ENCODE measurements at places on chromosomes 1 and 21.

- no peak for DNase-seq
Measured at GRCh38 chr1:157356601-157357000, 195.7 kb downstream of the FCRL5 start.

- DNase-seq, result no peak
Measured at GRCh38 chr1:25699500-25700143, 83.0 kb downstream of the MAN1C1 start.

DNA sequence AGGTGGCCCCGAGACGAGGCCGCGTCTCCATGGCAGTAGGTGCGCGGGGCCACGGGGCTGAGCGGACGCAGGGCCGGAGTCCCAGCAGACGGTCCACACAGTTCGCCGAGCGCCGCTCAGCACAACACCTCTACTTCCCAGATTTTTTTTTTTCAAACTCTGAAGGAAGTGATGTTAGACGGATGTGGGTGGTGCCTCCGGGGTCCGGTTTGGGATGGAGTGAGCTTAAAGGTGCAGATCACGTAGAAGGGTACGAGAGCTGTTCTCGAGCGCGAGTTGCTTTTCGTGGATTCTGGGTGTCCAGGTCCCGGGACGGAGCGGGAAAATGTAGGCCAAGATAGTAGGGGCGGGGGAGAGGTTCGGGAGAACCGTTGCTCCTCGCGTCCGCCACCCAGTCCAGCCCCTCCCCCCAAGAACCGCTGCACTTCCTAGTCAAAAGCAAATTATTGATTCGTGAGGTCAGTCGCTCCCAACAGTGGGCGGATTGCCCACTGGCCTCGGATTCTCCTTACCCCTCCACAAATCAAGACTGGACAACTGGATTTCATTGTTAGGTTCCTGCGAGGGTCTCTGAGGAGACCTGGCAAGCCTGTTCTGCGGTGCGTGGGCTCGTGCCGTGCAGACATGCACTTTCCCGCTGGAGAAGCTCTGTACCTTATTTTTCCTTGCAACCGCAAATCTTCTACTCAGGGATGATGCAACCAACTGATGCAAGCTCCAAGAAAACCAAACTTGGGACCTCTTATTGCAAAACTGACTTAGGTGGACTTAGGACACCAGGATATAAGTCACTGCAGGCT lies at the start of gene TXNDC12:
Gene TXNDC12, minus strand, starts transcription at position 126 of the 800 bp plus-strand sequence. Its CDS starts 95 bp downstream, at position 31.
- DNase-seq, result peak; percentile 76

DNA sequence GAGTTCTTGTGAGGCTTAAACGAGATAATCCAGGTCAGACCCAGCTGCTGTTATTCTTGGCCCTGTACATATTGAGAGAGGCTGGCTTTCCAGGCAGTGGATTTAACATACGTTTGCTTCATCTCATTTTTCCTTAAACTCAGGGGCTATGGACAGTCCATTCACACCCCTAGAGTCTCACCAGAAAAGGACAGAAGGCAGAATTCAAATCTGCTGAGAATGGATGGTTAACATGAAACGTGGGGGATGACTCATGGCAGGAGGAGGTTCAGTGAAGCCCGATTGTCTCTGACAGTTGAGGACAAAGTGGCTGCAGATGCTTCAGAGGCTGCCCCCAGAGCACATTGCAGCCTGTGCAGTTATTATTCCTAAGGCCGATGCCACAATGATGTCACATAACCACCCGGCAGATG lies 39.5 kb downstream of the TGFB2 start:
- no peak for DNase-seq

DNA sequence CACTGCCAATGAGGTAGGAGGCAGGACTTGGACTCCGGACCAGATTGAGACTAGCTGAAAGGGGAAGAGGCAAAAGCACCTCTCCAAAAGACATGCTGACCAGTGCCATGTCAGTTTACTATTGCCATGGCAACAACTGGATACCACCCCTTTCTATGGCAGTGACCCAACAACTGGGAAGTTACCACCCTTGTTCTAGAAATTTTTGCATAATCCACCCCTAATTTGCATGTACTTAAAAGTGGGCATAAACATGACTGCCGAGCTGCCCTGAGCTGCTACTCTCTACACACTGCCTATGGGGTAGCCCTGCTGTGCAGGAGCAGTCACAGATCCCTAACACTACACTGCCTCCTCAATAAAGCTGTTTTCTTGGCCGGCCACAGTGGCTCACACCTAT lies 19.0 kb upstream of the SLC6A9 start:
- no peak for DNase-seq

GRCh38 chr1:85569737-85570404 lies 10.7 kb upstream of the CCN1 start:
- no peak for DNase-seq

DNA sequence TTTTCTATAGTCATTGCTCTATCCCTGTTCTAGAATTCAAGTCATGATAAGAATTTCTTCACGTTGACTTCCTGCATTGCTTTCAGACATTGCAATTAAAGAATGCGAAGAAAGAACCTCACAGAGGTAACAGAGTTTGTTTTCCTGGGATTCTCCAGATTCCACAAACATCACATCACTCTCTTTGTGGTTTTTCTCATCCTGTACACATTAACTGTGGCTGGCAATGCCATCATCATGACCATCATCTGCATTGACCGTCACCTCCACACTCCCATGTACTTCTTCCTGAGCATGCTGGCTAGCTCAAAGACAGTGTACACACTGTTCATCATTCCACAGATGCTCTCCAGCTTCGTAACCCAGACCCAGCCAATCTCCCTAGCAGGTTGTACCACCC lies 10.6 kb downstream of the APCS start:
- DNase-seq, result no peak

DNA sequence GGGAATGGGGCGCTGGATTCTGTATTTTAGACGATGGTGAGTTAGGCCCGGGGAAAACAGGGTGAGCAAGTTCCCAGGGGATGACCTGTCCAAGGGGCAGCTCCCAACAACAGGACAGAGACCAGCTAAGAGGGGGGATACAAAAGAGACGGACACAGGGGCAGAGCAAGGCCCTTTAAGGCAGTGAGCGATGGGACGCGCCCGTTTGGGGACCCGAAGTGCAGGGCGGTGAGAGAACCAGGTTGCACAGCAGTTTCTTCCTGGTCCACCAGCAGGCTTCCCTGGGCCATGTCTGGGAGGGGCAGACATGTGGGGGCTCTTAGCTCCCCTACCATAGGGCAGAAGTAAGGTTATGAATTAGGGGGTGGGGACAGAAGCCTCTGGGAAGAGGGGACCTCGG lies 22.0 kb downstream of the INAVA start:
- no peak for DNase-seq

DNA sequence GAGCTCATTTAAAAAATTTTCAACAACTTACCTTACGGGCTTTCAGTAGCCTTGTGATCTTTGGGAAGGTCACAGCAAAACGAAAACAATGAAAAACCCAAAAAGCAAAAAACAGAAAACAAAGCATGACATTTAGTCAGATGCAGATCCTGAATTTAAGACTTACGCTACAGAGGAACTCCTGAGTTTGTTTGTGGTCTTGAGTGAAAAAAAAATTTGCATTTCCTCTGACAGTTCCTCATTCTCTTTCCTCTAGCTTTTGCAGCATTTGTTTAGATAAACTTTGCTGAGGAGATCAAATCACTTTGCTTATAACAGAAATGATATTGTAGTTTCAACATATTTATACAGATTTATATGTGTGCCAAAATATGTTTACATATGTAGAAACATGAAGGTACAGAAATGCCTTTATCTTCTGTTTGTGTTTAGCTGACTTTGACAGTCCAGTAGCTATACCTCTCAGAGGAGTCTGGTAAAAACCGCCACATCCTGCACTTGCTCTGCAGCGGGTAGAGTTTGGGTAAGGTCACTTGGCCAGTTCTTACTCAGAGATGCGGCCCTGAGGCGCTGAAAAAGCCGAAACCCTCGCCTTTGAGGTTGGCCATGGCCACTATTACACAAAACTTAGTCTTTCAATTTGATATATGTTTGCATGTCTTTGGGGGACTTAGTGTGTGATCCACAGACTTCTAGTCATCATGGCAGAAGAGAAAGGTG lies 142.5 kb downstream of the TNR start:
- no peak for DNase-seq

DNA sequence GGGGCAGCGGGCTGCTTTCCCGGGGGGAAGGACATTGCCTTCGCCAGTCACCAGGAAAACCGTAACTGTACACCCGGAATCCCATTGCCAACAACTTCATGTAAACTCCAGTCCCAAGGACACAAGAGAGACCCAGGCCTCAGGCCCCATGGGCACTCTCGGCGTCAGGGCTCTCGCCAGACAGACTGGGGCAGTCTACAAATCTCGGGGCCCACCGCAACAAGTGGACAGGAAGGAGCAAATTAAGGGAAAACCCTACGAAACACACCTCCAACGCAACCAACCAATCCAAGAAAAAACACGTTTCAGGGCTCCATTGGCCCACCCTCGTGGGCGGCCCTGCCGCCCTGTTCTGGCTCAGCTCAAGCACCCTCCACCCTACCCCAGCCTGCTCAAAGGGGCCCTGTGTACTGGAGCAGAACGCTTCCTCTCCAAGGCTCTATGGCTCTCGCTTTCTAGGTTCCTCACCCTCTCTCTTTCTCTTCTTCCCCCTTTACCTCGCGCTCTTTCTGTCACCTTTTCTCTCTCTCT lies 4.6 kb upstream of the ZNF678 start:
- no peak for DNase-seq

DNA sequence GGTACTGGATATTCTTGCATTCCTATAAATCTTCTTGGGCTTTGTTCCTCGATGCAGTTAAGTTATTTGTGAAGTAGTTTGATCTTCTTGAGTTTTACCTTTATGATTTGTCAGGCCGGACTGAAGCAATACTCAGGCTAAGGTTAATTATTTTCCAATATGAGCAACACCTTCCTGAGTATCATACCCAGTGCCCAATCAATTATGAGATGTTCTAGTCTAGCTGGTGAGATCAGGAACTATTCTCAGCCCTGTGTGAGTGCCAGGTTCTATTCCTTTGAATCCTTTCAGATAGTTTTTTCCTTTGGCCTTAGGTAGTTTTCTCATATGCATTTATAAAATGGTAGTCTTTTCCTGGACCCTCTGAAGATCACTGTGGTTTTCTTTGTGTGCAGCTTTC lies 92.5 kb downstream of the SCMH1 start:
- no peak for DNase-seq

DNA sequence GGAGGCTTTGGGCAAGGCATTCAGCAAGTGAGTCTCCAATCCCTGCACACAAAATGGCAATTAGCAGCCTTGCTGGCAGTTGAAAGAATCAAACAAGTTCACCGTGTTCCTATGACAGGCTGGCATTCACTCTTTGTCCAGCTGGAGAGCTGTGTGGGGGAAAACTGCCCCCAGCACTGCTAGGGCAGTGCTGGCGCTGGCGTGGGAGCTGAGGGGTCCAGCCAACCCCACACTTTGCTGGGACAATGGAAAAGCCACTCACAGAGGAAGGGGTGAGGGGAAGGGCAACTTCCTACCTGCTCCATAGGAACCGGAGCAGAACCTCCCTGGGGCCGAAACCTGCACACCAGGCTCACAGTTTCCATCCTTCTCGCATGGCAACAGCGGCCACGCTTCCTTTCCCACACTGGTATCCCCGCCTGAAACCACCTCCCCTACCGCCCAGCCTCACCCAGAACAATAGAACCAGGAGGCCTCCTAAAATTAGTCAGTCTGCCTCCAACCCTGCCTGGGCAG lies 26.7 kb upstream of the KCNN3 start:
- no peak for DNase-seq

GRCh38 chr1:244370060-244370637 lies 81.6 kb downstream of the ADSS2 start:
- no peak for DNase-seq

GRCh38 chr1:57311411-57311810 lies 112.4 kb downstream of the DAB1 start:
- DNase-seq, result no peak

GRCh38 chr1:190663962-190664361 lies 186.3 kb upstream of the BRINP3 start:
- no peak for DNase-seq

DNA sequence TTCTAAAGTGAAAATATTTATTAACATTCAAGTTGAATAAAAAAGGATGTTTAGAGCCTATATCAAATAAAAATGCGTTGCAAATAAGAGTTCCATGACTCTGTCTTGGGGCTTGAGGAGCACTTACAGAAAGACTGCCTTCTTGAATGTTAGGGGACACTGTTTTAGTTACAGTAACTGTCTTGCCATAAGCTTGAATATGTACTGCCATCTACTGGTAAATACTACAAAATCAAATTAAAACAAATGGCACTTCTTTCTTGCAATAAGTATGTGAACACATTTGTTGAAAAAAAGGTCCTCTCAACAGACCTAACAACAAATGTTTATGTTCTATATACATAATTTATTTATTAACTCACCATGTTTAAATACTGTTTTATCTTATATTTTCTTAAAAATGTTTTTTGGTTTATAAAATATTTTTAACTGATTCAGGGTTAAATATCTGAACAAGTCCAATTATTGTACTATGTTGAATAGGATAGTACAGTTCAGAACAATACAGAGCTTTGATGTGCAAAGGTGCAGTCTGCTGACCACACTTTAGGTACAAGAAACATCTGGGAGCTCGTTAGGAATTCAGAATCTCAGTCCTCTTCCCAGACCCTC lies 199.5 kb downstream of the LRRIQ3 start:
- peak; percentile 3 for DNase-seq

DNA sequence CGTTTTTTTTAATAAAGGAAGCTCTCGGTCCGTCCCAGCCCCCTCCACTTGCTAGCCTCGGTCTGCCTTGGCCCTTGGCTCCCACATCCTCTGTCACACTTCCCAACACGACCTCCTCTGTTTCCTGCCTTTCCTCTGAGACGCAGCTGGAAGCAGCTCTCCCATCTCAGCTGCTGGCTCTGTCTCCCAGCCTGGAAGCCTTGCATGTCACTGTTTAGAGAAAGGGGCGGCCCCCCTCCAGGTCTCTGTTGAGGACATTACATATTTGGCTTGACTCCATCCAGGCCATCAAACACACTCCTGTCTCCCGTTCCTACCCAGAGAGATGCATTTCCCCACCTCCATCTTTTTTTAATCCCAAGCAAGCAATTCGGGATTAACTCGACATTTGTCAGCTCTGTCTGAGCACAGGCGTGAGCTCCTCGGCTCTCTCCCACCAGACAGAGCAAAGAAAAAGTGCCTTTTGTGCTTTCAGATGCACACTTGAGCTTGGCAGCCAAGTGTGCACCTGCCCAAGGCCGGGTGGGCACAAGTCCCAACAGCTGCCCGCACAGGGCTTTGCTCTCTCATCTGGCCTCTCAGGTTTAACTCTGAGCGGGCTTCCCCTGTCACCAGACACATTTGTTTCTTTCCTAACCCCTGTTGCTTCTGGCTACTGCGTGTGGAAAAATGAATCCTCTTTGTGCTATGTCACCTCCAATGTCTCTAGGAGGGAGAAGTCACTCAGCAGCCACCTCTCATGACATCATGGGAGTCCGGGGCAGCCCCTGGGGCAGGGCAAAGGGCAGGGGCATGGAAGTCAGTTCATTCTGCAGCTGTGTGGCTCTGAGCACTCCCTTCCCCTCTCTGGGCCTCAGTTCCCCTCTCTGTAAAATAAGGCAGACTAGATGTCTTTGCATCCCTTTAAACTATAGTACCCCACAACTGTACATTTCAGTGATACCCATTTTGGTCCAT lies 108.3 kb downstream of the KCND3 start:
- DNase-seq, result peak; percentile 93

DNA sequence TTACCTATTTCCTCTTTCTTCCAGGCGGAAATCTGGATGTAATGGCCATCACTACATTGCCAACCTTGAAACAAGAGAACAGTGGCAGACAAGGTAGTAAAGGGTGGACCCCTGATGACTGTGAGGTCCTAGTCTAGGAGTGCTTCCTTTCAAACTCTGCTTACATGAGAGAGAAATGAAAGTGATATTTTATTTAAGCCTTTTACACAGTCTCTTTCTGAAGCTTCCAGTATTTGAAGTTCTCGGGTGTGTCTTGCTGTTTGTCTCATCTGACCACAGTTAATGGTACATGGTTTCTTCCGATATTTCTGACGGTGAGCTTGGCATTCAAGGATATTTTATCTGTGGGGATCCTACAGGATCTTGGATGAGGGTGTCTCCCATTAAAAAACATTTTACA lies 215.2 kb downstream of the SLC45A1 start:
- DNase-seq, result no peak

Measured in NCI-H1092 (cell line).